Hematopoietic multipotent progenitor cell treated with erythropoietin and hydrocortisone succinate and interleukin-3 and kit ligand, for 4 days (in vitro differentiated cells): ENCODE measurements at places on chromosomes 6 and 20.

DNA sequence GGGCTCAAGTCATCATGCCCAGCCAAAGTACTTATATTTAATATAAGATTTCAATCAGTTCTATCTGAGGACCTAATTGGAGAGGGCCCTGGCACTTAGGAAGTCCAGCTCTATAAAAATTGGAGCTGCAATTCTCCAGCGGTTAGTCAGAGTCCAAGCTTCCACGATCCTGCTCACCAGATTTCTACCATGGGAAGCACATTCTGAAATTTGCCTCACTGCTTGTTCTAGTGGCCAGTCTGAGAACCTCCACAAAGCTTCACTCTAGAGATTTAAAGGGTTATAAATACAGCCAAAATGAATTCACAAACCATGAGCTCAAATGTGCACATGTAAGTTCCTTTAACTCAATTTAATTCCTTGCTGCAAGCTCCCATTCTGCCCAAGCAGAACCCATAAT, 33.5 kb downstream of the PNLDC1 start:
- no peak for DNase-seq

GRCh38 chr6:77776441-77776840, 123.6 kb downstream of the MEI4 start:
- no peak for DNase-seq

DNA sequence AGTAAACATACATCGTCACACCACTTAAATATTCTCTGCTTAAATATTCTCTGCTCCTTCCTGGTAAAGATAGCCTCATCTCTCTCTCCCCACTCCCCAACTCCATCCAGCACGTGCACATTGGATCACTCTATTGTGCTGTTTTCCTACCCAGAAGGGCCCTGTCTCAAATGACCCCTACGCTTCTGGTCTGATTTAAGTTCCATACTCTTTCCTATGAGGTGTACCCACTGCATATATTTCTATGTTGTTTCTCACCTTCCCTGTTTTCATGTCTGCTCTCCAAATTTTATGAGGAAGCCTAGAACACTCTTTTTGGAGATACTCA, 53.7 kb downstream of the HFE start:
- DNase-seq = no peak

DNA sequence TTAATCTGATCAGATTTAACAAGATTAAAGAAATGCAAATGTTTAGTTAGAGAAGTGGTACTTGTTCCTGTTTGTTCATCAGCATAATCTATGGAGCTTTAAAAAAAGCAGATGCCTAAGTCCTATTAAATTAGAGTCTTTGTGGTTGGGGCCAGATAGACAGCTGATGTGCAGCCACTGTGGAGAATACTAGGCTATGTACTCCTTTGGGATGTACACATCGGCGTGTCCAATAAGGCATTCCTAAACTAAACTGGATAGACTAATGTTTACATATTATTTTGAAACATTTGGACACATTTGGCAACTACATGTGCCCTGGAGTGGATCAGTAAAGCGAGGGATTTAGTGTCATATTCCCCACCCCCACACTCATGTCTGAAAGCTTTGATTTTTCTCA, 459.5 kb downstream of the LMBRD1 start:
- DNase-seq = no peak

DNA sequence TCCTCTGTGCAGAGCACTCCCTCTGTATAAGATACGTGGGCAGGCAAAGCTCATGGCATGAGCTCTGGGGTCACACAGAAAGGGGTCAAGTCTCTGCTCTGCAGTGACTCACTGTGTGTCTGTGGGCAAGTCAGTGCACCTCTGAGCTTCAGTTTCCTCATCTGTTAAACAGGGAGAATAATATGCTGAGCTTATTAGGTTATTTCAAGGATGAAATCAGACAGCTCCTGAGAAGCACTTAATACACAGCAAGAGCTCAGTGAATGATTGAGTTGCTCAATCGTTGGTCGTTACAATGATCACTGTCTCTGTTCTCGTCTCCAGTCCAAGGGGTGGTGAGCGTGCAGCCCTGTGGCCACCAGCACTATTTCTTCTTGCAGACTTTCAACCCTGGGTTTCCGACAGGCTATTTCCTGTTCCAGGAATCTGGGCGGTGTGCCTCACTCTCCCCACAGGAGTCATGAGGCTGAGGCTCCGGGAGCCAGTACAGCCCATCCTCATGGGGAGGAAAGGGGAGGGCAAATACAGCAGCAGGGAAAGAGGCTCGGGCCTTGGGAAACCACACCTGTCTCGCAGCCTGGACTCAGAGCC, 28.9 kb downstream of the KIAA1755 start:
- no peak for DNase-seq
